ENCODE measurements at places on chromosomes 3 and 15.
A peak's percentile ranks its signal among the peaks of the same experiment; 100 is the strongest.

DNA sequence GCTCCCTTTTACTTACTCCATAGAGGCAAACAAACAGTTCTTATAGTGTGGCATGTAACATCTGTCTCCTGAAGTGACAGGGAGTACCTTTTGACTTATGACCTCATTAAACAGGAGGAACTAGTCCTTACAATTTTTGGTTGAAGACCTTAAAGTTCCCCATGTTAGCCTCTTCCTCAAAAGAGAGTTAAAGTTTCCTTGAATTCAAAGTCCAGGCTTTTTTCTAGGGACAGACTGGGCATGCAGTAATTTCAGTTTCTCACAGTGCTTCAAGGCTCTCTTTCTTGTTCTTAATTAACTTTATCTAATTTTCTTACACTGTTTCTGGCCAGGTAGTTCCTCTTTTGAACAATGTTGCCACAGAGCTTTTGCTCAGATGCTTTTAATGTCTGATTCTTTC lies 12.1 kb downstream of the GOLM2 start:
- no peak overlapping the region for H3K4me3 ChIP-seq
- H3K27ac ChIP-seq = peak overlapping the region; percentile 78
- H3K36me3 ChIP-seq = no peaks in the 10 kb centered on the region
- peak; percentile 34 for DNase-seq
- H3K27me3 ChIP-seq = no peaks in the 10 kb centered on the region
- peaks cover 36% of the 10 kb centered on the region for H3K4me1 ChIP-seq

GRCh38 chr3:122273498-122273897 lies 51.5 kb upstream of the CSTA start:
- H3K4me1 ChIP-seq = peaks cover 3% of the 10 kb centered on the region
- H3K27ac ChIP-seq = no peak overlapping the region
- no peak overlapping the region for H3K4me3 ChIP-seq
- DNase-seq = no peak
- H3K27me3 ChIP-seq = no peaks in the 10 kb centered on the region

DNA sequence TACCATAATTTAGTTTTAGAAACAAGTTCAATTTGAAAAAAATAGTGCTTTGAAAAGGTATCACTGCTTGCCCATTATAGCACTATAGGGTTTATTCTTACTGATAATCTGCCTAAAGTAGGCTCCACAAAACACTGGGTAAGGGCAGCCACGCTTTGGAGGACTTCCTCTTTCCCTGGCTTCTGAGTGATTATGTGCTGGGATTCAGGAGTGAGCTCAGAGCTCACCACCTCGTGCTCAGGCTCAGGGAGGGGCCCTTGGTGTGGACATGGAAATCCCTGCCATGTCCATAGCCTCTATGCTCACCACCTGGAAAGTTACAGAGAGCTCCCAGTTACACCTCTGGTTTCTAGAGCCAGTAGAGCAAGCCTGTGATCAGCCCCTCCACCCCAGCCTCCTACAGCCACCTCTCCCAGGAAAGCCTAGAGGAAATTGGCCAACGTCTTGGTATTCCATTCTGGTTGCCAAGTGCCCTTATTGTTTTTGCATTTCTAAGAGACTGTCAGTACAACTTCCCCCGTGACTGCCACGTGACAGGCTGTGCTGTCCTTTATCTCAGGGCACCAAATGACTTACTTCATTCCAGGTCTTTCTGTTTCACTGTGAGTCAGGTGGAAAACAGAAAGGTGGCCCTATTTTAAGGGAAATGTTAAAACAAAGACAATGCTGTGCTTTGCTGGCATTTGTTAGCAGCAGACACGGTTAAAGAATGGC lies 316.0 kb downstream of the RORA start:
- peaks cover 13% of the 10 kb centered on the region for H3K4me1 ChIP-seq
- peaks cover 3% of the 10 kb centered on the region for H3K27me3 ChIP-seq
- no peaks in the 10 kb centered on the region for H3K36me3 ChIP-seq
- no peak overlapping the region for H3K27ac ChIP-seq
- no peak for DNase-seq

DNA sequence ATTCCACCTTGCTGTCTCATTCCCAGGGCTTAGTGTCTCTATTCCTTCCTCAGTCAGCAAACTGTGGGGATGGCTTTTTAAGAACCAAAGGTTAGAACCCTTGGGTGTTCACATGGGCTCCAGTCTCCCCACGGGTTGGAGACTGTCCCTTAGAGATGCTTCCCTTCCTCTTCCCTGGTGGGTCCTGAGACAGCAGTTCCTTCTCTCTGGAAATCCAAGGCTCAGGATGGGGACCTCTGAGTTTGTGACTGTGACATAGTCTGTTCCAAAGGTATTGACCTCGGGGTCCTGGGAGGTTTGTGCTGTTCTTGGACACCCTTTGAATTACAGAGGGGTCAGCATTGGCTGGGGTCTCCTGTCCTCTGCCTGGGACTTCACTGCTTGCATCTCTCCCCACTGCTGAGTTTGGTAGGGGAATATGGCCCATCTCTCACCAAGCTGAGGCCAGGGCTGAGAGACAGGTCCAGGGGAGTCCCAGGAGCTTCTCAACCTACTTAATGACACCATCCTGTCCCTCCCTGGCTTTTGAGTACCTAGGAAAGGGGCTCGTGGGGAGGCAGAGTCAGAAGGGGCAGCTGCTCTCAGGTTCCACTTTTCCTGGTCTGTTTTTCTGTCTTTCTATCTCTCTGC lies 1.5 kb downstream of the GRM2 start:
- H3K27ac ChIP-seq = no peak overlapping the region
- no peaks in the 10 kb centered on the region for H3K4me1 ChIP-seq
- DNase-seq = no peak
- peaks cover 13% of the 10 kb centered on the region for H3K36me3 ChIP-seq

- no peak overlapping the region for H3K4me3 ChIP-seq
- H3K27me3 ChIP-seq = no peaks in the 10 kb centered on the region
- no peak for DNase-seq
- H3K27ac ChIP-seq = no peak overlapping the region
Observed at GRCh38 chr15:39692356-39693327, 90.0 kb downstream of the FSIP1 start.

- no peak overlapping the region for H3K4me3 ChIP-seq
- DNase-seq = no peak
- H3K27me3 ChIP-seq = peaks cover 14% of the 10 kb centered on the region
- H3K27ac ChIP-seq = no peak overlapping the region
Observed at GRCh38 chr3:35643495-35643894, 4.2 kb downstream of the ARPP21 start.

GRCh38 chr15:49495993-49496753 lies 73.1 kb downstream of the FGF7 start:
- H3K27me3 ChIP-seq = no peaks in the 10 kb centered on the region
- H3K4me1 ChIP-seq = no peaks in the 10 kb centered on the region
- no peak overlapping the region for H3K27ac ChIP-seq
- no peak for DNase-seq

DNA sequence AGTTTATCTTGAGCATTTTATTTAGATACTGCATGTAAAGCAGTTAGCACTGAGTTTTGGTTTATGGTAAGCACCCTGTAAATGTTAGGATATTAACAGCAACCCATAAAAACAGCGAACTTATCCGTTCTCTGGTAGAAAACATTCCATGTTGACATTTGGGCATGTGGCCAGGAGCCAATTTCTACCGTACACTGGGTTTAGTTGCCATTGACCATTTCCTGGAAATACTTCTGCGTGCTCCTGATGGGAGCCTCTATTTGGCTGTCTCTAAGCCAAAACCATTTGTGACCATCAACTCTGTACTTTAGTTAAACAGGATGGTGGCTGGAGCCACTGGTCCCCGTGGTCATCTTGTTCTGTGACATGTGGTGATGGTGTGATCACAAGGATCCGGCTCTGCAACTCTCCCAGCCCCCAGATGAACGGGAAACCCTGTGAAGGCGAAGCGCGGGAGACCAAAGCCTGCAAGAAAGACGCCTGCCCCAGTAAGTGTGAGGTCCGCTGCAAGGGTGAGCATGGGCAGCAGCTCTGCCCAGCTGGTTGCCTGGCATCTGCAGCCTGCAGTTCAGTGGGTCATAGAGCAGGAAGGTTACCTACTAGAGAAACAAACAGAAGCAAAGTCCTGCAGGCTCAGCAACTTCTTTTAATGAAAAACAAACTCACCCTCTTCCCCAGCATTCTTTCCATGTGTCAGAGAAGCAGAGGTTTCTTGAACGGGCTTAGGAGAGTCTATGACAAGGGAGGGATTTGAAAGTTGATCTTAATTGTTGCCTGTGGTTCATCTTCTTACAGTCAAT lies 7.1 kb downstream of the THBS1 start:
- no peaks in the 10 kb centered on the region for H3K36me3 ChIP-seq
- H3K4me1 ChIP-seq = no peaks in the 10 kb centered on the region

DNA sequence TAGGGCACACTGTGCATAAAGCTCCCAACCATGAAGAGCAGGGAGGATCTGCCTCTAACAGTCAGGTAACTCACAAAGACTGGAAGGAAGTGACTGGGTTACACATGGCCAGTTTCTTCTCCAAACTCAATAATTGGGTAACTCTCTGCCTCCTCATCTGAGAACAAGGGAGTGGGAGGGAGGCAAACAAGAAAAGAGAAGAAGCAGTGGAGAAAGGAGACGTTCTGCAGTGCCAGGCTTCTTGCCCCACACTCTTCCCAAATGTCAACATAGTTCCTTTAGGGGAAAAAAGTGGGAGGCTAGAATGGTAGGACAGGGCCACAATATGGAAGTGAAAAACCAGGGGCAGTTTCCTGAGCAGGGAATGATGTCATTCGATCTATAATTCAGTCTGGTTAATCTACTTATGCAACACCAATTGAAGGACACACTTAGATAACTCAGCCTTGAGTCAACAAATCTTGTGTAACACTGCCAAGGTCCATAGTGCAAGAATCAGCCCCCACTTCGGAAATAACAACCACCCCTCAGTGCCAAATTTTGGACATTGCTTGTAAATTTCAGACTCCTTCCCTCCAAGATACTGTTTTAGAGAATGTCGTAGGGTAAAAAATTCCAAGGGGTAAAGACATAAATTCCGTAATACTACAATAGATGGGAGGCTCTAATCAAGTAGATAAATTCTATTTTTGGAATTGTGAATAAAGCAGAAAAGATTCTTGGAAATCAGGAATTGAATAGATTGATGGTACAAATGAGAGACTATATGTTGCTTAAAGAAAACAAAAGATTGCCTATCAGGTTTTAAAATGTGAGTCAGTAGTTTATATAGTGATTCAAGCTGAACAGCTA lies 143.0 kb downstream of the LPP start:
- DNase-seq = peak; percentile 67
- H3K36me3 ChIP-seq = no peaks in the 10 kb centered on the region
- peaks cover 50% of the 10 kb centered on the region for H3K4me1 ChIP-seq

- no peaks in the 10 kb centered on the region for H3K27me3 ChIP-seq
- H3K4me3 ChIP-seq = no peak overlapping the region
- peaks cover 39% of the 10 kb centered on the region for H3K4me1 ChIP-seq
Observed at GRCh38 chr3:122067214-122067550, 12.0 kb downstream of the CD86 start.

DNA sequence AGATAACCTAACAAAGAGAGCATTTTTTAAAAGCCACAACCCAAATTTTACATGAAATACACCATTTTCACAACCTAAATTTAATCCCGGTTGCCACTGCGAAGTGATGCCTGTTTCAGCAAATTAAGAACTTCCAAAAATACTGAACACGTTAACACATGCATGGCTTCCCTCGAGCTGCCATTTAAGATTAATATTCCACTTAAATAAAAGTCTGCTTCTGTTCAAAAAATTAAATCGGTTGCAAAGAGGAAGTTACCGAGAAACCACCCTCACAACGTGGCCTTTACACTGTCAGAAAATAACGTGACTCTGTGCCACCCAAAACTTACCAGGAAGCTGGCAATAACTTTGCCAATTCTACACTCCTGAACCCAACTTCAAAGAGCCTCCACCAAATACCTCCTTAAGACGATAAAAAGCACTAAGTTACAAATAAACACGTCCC lies 1.2 kb downstream of the TBL1XR1 start:
- peak overlapping the region; percentile 89 for H3K27ac ChIP-seq
- H3K4me3 ChIP-seq = peak overlapping the region; percentile 99
- peaks cover 54% of the 10 kb centered on the region for H3K4me1 ChIP-seq
- H3K27me3 ChIP-seq = no peaks in the 10 kb centered on the region

DNA sequence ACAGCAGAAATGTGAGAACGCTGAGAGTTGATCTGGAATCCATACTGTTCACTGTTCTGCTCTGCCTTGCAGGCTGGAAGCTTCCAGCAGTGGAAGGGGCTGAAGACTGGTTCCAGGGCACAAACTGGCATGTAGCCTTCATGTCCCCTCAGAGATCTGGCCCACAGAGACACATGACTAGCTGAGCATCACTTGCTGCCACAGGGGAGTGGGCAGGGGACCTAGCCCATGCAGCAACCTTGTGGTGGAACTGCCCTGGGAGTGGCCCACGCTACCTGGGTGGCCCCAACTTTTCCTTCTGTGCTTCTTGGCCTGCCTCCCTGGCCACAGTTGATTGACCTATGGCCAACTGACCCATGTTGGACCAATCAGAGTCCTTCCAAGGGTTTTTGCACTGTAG lies 98.1 kb downstream of the TPRA1 start:
- H3K27me3 ChIP-seq = no peaks in the 10 kb centered on the region
- no peaks in the 10 kb centered on the region for H3K36me3 ChIP-seq
- no peak overlapping the region for H3K27ac ChIP-seq

DNA sequence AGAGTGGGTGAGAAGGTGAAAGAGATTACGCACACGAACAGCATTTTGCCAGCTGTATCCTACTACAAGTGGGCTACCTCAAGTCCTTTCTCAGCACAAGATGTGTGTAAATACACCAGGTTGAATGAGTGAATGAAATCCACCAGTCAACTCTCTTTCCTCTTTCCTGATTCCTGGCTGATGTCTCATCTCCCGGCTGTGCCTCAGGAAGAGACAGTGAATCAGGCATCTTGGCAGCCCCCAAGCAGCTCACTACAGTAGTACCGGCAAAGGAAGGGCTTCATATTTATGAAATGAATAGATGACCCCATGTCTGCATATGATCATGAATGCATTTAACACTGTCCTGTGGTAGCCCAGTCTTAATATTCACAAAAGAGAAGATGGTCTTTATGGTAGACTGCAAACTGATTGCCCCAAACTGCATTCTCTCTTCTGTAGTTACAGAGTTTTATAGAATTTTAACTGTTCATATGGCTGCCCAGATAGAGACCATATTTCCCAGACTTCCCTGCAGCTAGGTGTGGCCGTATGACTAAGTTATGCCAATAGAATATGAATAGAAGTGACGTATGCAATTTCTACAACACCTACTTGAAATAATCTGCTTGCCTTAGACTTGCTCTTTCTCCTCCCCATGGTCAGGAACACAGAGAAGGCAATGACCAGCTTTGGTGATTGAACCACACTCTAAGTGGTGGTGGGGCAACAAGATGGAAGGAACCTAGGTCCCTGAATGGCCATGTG lies 22.7 kb downstream of the MGLL start:
- DNase-seq = no peak
- no peaks in the 10 kb centered on the region for H3K27me3 ChIP-seq
- no peak overlapping the region for H3K27ac ChIP-seq
- H3K4me3 ChIP-seq = no peak overlapping the region

GRCh38 chr15:76495487-76495886 lies 158.9 kb downstream of the ISL2 start:
- H3K27ac ChIP-seq = no peak overlapping the region
- H3K4me3 ChIP-seq = no peak overlapping the region
- H3K27me3 ChIP-seq = no peaks in the 10 kb centered on the region
- no peaks in the 10 kb centered on the region for H3K4me1 ChIP-seq

- H3K4me3 ChIP-seq = no peak overlapping the region
- H3K27ac ChIP-seq = no peak overlapping the region
- no peaks in the 10 kb centered on the region for H3K27me3 ChIP-seq
- no peak for DNase-seq
- no peaks in the 10 kb centered on the region for H3K4me1 ChIP-seq
- no peaks in the 10 kb centered on the region for H3K36me3 ChIP-seq
Observed at GRCh38 chr15:76199106-76200082, 111.9 kb downstream of the ETFA start.

All from B cell (primary cell).